ENCODE measurements at places on chromosomes 16 and 17. TPM values are rescaled to one million over a fixed set of nuclear protein-coding genes. Genes with fewer than 3 reads are reported as not detected.

GRCh38 chr17:36920032-36921005 lies 17.0 kb upstream of the LHX1 start:
- DNase-seq: no peak

- DNase-seq: no peak
Measured at GRCh38 chr16:55391760-55392375, 67.9 kb downstream of the IRX6 start.

DNA sequence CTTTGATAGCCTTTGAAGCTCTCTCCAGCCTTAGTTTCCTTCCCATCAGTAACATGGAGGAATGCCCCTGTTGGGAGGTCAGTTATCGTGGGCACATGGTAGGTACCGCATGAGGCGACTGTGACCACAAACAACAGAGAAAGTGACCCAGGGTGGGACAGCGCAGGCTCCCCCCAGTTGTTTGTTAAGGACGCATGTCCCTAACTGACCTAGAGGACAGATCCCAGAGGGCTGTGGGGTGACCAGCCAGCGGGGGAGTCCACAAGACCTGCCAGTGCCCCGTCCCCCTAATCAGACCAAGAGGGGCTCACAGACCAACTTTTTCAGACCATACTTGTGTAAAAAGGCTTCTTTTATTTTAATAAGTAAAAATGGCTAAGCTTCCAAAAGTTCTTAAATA lies 22.3 kb downstream of the KATNB1 start:
- no peak for DNase-seq

- peak; percentile 85 for DNase-seq
Measured at GRCh38 chr17:33038740-33039139, 47.1 kb downstream of the SPACA3 start.

DNA sequence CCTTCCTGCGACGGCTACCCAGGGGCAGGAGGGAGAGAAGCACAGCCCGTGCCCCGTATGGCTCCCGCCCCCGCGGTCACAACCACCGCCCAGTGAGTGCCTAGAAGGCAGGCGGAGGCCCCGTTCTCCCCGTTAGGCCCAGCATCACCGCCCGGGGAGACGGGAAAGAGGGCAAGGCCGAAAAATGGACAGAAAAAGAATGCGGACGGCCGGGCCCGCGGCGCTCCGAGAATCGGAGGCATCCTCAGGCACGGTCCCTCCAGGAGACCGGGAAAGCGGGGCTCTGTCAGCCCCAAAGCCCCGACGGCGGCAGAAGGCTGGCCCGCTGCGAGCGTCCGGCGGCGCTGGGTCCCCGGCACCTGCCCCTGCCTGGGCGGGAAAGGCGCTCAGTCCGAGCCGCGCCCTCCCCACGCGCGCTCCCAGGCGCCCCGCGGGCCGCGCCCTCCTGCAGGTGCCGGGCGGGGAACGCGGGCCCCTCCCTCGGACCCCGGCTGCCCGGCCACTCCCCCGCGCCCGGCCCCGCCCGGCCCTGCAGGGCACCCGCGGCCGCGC lies 407 bp downstream of the MCRIP1 start:
- DNase-seq: peak; percentile 40

DNA sequence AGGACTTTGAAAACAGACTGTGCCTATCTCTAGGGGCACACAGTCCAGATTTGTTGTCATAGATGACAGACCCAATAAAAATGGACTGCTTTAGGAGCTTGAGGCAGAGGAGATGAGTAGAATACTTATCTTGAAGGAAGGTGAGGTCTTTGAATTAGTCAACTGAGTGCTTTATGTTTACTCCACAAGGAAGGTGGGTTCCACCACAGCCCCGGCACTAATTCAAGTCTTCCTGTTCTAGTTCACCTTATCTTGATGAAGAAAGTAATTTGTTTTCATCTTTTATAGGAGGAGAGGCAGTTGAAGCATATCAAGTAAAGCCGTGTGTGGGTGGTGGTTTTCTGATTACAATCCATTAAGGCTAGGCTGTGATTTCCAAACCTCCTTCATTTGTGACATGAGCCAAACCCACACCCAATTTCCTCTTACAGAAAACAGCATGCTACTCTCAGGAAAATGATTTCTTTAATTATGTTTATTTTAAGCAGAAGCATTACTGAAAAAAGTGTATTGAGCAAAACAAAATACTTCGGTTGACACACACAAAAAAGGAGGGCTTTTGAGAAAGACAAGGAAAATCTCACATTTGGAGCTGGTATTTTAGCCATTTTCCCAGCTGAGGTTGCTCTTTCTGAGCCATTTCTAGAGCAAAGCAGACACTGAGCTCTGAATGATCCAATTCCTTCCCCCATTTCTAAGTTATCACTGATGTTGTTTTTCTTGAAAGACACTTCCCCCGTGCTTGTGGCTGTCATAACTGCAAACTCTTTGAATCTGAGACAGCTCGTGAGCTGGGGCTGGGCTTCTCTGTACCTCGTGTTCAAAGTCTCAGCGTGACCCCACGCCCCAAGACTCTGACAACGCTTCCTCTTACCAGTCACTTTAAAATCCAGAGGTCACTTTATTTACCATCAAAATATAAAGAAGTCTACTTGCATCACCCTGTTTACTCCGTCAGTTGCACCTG lies 35.4 kb downstream of the CDRT15 start:
- no peak for DNase-seq

GRCh38 chr16:983044-984030 lies 1.8 kb downstream of the SOX8 start:
- DNase-seq: peak; percentile 48

DNA sequence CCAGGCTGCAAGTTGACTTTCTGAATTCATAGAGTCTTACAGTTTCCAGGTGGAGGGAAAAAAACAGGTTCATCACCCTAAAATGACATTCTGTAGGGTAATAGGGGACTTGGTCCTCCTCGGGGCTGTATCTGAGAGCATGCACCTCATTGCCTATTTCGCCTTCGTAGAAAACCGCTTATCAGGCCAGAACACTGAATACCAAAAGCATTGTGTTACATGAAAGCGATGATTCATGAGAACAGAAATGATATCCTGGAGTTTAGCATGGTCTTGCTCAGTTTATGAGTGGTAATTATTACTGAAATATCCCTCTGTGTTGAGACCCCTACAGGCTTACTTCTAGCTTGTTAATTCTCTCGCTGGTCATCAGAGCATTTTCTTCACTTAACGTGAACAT lies 61.4 kb upstream of the ARHGAP44 start:
- DNase-seq: no peak

DNA sequence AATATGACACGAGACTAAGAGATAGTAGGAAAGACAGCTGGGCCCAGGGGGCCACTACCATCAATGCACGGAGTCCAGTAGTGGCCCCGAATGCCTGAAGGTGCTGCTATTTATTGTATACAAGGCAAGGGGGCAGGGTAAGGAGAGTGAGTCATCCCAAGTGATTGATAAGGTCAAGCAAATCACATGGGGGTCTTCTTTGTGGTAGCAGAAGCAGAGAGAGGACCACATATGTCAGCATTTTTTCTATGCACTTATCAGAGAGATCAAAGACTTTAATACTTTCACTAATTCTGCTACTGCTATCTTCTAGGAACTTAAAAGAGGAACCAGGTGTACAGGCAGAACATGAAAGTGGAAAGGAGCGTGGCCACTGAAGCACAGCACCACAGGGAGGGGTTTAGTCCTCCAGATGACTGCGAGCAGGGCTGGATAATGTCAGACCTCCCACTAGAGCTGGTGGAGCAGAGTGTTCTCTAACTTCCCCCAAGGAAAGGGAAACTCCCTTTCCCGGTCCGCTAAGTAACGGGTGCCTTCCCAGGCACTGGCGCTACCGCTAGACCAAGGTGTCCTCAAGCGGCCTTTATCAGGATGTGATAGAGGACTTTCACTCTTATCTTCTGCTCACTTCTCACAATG lies 26.4 kb upstream of the ARL4D start:
- DNase-seq: no peak

- no peak for DNase-seq
Measured at GRCh38 chr17:36511216-36511615, 23.5 kb downstream of the MYO19 start.

DNA sequence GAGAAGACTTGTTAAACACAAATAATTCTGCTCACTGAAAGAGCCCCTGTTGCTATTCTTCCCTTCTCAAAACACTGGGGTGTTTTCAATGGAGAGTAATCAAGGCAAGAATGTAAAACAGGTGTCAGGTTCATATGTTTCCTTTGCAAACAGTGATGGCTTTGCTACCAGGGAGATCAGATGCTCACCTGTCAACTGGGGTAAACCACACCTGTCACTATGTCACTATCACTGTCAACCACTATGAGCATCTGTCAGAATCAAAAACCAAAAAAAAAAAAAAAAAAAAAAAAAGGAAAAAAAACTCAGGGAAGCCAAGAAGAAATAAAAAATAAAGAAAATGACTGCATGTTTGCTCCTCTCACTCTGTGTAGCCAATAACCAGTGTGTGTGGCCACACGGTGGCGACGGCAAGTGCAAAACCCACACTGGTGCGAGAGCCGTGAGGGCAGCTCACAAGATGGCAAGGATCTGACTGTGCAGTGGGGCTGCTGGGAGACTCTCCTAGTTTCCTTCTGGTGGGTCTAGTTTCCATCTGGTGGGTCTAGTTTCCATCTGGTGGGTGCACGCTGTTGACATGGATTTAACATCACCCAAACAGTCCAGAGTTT lies 22.7 kb downstream of the USP22 start:
- DNase-seq: no peak

DNA sequence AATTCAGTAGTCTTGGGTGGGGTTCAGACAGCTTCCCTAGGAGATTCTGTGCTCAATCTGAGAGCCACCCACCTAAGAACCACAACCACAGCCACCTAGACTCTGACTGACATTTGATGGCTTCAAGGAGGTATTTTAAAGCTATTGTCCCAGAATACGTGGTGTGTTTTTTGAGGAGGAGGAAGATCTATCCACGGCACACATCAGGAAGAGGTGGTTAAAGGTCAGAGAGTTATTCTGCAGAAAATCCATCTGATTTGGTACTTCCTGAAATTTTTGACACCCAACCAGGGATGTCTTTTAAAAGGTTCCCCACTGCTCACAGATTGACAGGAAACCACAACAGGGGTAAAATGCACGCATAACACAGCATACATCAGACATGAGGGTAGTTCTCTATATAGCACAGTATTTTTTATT lies 25.1 kb downstream of the SMARCE1 start:
- no peak for DNase-seq

DNA sequence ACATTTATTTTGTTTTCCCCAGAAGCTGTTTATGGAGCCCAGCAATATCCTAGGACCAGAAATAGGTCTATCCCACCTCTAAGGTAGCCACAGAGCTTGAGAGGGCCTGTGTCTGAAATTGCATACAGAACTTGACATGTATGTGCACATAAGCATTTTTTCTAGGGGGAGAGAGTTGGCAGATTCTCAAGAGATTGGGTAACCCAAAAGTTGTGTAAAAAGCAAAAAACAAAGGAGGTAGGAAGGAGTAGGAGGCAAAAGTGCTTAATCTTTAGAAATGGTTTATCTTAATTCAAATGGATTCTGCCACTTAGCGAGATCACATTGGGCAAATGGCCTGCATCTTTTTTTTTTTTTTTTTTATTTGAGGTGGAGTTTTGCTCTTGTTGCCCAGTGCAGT lies 3.5 kb downstream of the PLK1 start:
- no peak for DNase-seq

GRCh38 chr17:73320601-73321264 lies 8.9 kb upstream of the CDC42EP4 start:
- DNase-seq: no peak

DNA sequence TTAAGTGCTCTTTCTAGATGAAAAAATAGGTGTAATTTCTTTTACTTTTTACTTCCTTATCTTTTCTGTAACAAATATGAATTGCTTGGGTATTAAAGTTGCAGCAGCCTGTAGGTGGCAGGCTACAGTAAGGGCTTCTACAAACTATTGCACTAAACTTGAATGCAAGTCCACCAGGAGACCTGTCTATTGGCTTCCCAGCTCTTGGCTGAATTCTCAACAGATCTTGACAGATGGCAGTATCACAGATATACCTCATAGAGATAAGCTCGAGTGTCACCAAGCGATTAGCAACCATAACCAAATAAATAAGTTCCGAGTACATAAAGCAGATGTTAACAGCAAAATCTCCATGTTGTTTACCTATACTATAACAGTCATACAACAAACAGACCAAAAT lies 5.9 kb downstream of the BBS2 start:
- DNase-seq: no peak

DNA sequence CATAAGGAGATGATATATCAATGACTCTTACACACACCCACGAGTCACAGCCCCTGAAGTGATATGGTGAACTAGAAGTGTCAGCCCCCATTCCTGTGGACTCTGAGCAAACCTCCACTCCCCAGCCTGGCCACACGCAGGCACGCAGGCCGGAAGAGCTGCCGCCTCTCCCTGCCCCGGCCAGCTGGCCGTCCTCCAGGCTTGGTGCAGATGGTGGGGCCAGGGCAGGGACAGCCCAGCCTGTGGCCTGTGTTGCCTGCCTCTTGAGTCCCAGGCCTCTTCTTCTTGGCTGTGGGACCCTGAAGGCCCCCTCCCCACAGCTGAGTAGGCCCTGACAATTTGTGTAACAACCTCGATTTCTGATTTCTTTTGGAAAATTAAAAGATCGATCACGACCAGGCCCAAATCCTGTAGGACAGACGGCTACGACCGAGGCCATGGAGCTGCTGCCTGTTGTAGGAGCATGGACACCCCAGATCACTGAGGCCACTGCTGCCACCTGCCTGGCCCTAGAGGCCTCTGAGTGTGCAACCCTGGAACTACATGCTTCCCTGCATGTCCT lies 10.0 kb upstream of the MPRIP start:
- DNase-seq: no peak

DNA sequence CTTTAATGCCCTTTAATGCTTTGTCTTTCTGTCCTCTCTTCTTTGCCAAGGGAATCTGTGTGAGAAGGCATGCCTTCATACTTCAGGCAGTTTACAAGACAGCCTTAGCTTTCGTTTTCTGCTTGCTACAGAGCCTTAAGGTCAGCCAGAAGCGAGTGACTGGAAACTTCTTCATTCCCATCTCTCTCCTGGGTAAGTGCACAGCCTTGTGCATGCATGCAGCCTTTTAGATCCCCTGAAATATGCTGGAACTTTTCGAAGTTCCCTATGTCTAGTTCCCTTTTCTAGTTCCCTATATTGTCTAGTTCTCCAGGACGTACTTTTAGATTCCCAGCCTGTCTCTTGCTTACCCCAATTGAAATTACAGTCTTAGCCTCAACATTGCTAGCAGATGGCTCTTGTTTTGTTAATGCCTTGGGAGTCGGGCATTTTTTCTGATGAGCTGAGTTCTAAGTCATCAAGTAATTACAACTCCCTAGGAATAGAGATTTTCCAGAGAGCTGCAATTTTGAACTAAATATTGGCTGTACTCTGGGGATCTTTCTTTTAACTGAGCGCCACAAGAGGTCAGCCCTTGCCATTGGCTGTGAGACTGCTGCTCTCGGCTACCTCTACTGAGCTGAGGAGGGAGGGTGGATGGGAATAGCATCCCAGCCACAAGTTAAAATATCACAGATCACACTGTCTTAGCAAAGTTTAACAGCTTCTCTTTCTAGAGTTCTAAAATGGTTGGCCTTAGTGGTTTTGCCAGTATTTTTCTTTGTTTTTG lies 22.7 kb upstream of the PPM1D start:
- no peak for DNase-seq

The CACNG1 gene
- total RNA-seq: not detected

The ARL5C gene
- not detected for total RNA-seq

The GAN gene
- total RNA-seq: 21.8 TPM

The KIF2B gene
- total RNA-seq: not detected

The CEP295NL gene
- 0.61 TPM for total RNA-seq

The KRTAP1-1 gene
- total RNA-seq: not detected

The NACA2 gene
- total RNA-seq: not detected

The NSMCE1 gene
- total RNA-seq: 44.8 TPM

The LGALS9B gene
- not detected for total RNA-seq

Measured in WTC11 (cell line).